ENCODE measurements at places on chromosomes 12 and 14. TPM values are rescaled to one million over a fixed set of nuclear protein-coding genes. Genes with fewer than 3 reads are reported as not detected.

The CARMIL3 gene
- 0.73 TPM for polyA plus RNA-seq

The AKAP6 gene
- 1.6 TPM for polyA plus RNA-seq

The LRP1 gene
- polyA plus RNA-seq, result 21.2 TPM

The DCAF4 gene
- polyA plus RNA-seq, result 7.6 TPM

The RNASE7 gene
- polyA plus RNA-seq, result 0.20 TPM

The SPIC gene
- not detected for polyA plus RNA-seq

The SIX6 gene
- not detected for polyA plus RNA-seq

The CLEC4A gene
- polyA plus RNA-seq, result 2.1 TPM

The PLEKHH1 gene
- 19.3 TPM for polyA plus RNA-seq

The PLD4 gene
- 0.37 TPM for polyA plus RNA-seq

The PEBP1 gene
- polyA plus RNA-seq, result 1,847 TPM

The NEUROD4 gene
- polyA plus RNA-seq, result 1.1 TPM

The TRPV4 gene
- polyA plus RNA-seq, result 0.46 TPM

The LTB4R gene
- 17.5 TPM for polyA plus RNA-seq

Data from adrenal gland (tissue), 19 donors.